ENCODE measurements at places on chromosomes 6 and 20.

DNA sequence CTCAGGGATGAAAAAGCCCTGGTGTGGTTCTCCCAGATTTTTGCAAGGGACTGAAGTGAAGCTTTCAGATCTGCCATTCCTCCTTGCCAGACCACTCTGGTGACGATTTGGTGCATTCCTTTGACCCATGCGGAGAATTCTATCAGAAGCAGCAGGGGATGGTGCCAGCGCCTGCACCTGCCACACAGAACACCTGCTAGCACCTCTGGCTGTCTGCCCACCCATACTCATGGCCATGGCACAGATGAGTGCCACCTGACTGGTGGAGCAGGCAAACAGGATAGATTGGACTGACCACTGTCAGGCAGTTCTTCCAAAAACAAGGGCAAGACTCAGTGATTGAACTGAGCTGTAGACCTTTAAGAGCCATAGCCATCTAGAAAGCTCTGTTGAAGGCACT lies 107.1 kb downstream of the CDYL start:
- DNase-seq: no peak

- no peak for DNase-seq
Observed at GRCh38 chr6:164206807-164207423, 792.4 kb downstream of the QKI start.

DNA sequence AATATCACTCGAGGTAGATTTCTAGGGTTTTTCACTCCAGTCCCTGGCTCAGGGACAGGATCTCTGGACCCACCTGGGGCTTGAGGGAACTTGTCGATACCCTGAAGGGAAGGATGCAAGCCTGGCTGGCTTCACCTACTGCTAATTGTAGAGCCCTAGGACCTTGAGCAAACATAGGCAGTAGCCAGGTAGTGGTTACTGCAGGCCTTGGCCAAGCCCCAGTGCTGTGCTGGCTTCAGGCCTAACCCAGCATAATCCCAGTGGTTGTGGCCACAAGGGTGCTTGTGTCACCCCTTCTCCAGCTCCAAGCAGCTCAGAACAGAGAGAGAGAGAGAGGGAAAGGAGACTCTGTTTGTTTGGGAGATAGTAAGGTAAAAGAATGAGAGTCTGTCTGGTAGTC lies 5.8 kb upstream of the MCM9 start:
- DNase-seq: no peak

GRCh38 chr6:36127462-36128016 lies 2.8 kb upstream of the MAPK13 start:
- peak; percentile 81 for DNase-seq

GRCh38 chr20:11274141-11274594 lies 600.4 kb upstream of the JAG1 start:
- DNase-seq: peak; percentile 24

DNA sequence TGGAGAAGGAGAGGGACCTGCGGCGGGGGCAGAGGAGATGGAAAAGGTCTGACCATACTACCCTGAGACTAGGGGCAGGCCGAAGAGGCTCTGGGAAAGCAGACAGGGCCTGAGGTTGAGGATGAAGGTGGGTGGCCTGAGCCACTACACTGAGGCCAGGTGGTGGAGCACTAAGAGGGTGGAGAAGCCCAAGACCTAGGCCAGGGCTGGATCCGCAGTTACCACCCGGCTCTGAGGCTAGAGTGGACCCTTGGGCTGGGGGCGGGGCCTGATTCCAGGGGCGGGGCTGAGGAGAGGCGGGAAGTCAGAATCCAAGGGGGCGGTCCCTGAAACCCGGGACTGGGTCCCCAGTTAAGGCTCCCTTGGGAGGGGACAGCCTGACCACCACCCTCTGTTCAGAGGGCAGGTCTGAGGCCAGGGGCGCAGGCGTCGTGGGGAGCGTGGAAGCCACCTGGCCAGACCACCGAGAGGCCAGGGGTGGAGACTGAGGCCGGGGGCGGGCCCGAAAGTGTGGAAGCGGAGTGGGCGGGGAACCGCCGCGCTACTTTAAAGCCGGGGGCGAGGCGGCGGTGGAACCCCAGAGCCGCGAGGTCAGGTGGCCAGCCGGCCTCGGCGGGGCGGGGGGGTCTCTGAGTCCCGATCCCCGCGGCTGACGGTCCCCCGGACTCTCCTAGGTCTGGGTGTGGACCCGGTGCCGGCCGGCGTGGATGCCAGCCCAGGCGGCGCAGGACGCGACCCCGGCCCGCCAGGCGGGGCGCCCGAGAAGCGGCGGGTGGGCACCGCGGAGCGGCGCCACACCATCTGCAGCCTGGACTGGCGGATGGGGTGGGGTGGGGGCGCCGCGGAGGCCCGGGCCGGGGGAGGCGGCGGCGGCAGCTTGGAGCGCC lies 8.3 kb downstream of the CCM2L start:
- no peak for DNase-seq

DNA sequence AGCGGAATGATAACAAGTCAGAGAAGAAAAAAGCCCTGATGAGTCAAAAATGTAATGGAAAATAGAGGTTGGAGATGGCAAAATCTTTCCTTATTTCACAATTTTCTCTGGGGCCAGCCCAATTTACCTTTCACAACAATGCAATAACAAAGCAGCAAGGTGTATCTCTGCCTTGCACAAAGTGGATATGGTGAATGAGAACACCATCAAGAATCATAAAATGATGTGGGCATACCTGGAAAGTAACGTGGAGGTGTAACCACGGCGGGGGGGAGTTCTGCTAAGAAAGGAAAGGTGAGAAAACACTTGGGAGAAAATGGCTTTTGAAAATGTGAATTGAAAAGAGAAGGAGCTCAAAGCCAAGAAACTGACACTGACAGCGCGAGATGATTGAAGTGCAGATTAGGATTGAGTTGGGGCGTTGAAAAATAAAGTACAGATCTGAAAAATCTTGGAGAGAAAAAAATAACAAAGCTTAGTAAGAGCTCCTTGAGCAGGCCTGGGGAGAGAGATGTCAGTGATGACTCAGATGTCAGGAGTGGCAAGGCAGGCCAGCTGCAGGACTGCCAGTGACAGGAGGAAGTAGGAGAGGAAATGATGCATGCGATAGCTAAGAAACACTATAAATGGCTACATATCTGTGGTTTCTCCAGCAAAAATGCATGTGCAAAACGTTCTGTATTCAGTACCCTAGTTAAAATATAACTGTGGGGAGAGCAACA lies 26.2 kb downstream of the ARHGAP18 start:
- peak; percentile 90 for DNase-seq

DNA sequence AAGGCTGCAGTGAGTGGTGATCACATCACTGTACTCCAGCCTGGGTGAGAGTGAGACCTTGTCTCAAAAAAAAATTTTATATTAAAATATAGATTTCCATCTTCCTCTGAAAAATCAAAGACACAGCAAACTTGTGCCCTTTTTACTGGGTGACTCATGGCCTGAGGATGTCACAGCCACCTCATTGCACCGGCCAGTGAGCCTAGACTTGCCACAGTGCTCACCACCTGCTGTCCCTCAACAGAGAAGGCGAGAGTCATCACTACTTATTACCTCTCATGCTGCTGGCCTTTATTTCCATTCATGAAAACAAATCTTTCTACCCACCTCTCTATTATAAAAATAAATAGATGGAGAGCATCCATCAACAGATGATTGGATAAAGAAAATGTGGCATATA lies 295.8 kb downstream of the PREX1 start:
- DNase-seq: no peak

DNA sequence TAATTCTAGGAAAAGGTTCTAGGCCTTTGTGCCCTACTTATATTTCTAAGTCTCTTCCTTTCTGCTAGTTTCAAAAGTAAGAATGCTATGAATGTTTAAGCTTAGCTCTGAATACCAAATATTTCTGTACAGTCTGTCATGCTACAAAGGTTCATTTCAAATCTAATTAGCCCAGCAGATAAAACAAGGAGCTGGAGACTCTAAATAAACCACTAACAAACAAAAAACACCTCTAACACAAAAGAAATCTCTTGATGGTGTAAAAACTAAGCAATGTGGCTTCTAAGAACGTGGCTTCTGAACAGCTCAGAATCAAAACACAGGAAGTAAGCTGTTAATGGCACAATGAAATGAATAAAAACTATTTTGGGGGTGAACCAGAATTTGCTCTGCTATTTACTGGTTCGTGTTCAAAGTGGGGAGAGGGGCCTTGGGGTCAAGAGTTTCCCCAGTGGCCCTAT lies 198.3 kb downstream of the BCAS1 start:
- DNase-seq: no peak

- DNase-seq: no peak
Observed at GRCh38 chr6:20939161-20939775, 405.0 kb downstream of the CDKAL1 start.

GRCh38 chr6:168210239-168211105 lies 109.1 kb downstream of the DACT2 start:
- no peak for DNase-seq

GRCh38 chr6:45427726-45428125 lies 50.0 kb upstream of the SUPT3H start:
- DNase-seq: no peak

- DNase-seq: no peak
Observed at GRCh38 chr20:3255728-3256127, 16.7 kb upstream of the SLC4A11 start.

GRCh38 chr20:63819224-63819921 lies 11.7 kb downstream of the ZBTB46 start:
- DNase-seq: no peak

DNA sequence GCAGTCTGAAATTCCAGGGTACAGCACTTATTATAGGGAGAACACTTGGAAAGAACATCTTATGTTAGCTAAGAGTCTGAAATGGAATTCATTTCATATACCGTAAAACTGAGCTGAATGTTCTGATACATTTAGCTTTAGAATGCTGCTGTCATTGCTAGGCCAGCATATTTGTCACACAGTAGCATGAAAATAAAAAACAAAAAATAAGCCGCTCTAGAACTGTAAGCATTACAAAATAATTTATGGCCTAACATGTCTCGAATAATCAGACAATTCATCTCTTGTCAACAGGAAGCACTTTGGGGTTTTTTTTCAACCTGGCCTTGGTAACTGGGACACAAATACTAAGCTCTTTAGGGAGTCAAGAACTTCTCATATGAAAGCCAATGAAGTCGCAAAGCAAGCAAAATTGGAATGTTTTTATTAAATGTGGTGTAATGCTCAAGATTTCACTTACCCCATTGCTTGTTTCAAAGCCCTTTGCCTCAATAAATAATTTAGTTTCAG lies 115.7 kb downstream of the PHACTR1 start:
- DNase-seq: no peak

- DNase-seq: no peak
Observed at GRCh38 chr6:108117427-108118358, 43.2 kb upstream of the OSTM1 start.

- no peak for DNase-seq
Observed at GRCh38 chr6:39072830-39073229, 24.2 kb downstream of the GLP1R start.

GRCh38 chr6:166936079-166936787 lies 20.1 kb downstream of the RNASET2 start:
- DNase-seq: no peak

DNA sequence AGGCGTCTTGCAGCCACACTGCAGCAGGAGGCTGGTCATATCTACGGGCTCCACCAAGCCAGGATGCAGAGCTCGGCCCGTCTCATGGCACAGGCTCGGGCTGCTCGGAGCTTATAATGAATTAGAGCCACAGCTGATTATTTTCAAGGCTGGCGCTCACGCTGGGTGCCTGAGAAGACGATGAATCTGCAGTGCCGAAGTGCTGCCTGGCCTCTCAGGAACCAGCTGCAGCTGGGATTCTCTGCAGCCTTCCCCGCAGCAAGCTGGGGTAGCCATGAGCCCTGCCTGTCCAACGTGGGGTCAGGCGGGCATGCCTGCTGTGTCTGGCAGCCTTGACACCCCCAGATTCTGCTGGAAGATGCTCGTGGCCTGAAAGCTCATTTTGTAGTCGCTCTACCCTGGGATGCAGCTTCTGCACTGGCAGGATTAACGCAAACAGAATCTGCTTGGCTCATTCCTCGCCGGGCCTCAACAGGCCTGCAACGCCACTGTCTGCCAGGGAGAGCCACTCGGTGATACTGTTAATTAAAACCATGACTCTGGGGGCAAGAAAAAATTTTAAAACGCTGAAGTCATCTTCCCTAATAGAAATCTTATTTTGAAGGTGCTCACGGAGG lies 104.3 kb downstream of the CDH26 start:
- no peak for DNase-seq

DNA sequence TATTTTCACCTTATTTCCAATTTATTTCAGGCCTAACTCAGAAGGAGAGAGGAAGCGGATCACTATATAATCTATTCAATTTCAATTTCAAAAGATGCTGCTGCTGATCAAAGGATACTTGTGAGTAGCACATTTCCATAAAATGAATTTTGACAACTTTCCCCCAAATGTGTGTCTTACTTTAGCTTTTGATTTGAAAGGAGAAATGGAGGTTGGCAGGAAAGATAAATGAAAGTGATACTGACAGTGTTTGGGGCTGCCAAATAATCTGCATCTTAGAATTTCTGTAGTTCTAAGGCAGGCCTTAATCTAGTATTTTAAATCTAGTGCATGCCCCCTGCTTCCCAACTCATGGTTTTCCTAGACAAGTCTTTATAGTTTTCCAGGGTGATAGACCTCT lies 535.4 kb downstream of the DOK5 start:
- no peak for DNase-seq

- DNase-seq: no peak
Observed at GRCh38 chr6:98905759-98906158, 42.0 kb downstream of the FBXL4 start.

DNA sequence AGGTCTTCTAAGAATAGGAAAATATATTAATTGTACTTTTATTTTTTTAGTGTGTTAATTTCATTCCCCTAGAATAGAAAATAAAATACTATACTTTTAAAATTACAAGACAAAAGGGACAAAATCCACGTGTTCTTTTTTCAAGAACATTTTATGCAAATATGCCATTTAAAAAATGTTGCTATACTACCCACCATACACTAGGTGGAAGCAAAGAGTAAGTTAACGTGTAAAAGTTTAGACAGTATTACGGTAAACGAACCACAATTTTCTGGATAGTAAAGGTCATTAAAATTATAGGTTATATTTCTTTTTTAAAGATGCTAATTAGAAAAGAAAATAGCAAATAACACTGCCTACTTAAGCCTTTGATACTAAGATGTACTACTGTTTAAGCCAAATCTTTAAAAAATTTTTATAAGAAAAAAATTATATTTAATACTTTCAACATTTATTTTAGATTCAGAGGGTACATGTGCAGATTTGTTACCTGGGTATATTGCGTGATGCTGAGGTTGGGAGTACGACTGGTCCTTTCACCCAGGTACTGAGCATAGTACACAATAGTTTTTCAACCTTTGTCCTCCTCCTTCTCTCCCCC lies 287.6 kb downstream of the PHF3 start:
- DNase-seq: peak; percentile 20

GRCh38 chr20:15619816-15620215 lies 953.4 kb downstream of the KIF16B start:
- DNase-seq: no peak

GRCh38 chr6:158861686-158862381 lies 42.7 kb upstream of the EZR start:
- no peak for DNase-seq
